ENCODE measurements at places on chromosomes 11 and 22.

- no peak for DNase-seq
Observed at GRCh38 chr11:3959015-3959902, 103.8 kb downstream of the STIM1 start.

- DNase-seq, result no peak
Observed at GRCh38 chr11:70281156-70281609, 10.7 kb downstream of the PPFIA1 start.

DNA sequence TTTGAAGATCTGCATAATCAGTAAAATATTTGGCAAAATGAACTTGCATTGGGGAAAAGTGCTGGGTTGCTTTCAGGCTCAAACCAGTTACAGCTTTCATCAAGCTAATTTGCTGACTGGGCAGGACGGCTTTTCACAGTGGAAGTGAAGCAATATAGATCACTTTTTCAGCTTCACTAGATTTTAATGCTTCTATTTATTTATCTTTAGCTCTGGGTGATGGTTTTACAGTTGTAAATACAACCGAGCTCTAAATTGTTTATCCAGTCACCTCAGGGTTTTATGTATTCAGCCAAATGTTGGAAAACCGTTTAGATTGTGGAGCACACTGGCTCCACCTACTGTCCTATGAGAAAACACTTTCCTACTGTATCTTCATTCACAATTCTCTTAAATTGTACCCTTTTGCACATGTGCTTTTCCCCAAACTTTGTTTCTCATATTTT is 58.2 kb downstream of the ACER3 start:
- no peak for DNase-seq

DNA sequence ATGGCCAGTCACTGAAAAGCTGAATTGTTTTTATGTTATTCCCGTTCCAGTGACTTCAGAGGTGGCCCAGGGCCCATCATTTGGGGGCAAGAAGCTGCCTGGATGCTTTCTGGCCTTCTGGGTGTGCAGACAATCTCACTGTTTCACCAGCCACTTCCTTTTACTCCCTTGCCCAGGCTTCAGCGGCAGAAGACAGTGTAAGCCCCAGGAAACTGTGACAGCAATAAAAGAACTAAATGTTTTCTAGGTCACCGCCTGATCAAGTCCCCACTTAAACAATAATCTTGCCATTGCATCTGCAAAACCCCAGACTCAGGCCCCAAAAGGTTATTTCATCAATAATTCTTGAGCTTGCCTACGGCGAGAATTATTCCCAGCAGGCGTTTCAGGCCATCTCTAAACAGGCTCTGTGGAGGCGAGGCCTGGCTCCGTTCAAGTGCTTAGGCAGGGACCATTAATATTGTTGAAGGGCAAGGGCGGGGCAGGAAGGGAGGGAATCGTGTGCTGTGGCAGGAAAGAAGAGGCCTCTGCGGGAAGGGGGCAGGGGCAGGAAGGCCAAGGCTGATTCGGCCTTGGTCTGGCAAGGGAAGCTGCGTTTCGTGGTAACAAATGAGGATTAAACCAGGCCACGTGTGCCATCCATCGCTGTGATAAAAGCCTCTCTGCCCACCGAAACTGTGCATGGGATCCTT is 252.3 kb downstream of the KIRREL3 start:
- DNase-seq, result no peak

- DNase-seq, result no peak
Observed at GRCh38 chr11:10322830-10323792, 18.2 kb downstream of the ADM start.

All from T follicular helper cell (primary cell).